Smooth muscle cell of bladder (primary cell): ENCODE measurements at places on chromosomes 5 and 9. TPM values are rescaled to one million over a fixed set of nuclear protein-coding genes. Genes with fewer than 3 reads are reported as not detected.

HSPB3 gene
- not detected in 2 replicates for total RNA-seq

FBP2 gene
- total RNA-seq: not detected in 2 replicates

NMUR2 gene
- total RNA-seq: not detected in 2 replicates

DND1 gene
- 0.14 TPM in 1 of 2 replicates, not detected in the other for total RNA-seq

IL3 gene
- total RNA-seq: not detected in 2 replicates

MARVELD2 gene
- total RNA-seq: 0.09 and 0.14 TPM in 2 replicates

NRARP gene
- total RNA-seq: 0.09 and 0.14 TPM in 2 replicates

BARX1 gene
- not detected in 2 replicates for total RNA-seq
